Activated naive CD4-positive, alpha-beta T cell (primary cell): ENCODE measurements at places on chromosomes 13 and 19.

DNA sequence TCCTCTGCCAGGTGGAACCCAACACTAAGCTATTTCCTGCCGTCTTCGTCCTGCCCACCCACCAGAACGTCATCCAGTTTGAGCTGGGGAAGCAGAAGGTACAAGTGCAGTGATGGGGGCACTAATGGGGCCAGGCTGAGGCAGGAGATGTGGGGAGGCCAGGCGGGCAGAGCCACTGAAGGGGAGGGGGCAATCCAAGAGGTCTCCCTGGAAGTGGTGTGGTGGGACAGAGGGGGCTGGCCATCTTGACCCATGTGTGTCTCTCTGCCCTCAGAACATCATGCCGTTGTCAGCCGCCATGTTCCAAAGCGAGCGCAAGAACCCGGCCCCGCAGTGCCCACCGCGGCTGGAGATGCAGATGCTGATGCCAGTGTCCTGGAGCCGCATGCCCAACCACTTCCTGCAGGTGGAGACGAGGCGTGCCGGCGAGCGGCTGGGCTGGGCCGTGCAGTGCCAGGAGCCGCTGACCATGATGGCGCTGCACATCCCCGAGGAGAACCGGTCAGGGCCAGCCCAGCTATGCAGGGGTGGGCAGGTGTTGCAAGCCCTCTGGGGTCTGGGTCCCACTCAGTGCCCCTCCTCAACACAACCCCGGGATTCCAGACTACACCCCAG is 49.6 kb downstream of the RYR1 start:
- DNase-seq: no peak

DNA sequence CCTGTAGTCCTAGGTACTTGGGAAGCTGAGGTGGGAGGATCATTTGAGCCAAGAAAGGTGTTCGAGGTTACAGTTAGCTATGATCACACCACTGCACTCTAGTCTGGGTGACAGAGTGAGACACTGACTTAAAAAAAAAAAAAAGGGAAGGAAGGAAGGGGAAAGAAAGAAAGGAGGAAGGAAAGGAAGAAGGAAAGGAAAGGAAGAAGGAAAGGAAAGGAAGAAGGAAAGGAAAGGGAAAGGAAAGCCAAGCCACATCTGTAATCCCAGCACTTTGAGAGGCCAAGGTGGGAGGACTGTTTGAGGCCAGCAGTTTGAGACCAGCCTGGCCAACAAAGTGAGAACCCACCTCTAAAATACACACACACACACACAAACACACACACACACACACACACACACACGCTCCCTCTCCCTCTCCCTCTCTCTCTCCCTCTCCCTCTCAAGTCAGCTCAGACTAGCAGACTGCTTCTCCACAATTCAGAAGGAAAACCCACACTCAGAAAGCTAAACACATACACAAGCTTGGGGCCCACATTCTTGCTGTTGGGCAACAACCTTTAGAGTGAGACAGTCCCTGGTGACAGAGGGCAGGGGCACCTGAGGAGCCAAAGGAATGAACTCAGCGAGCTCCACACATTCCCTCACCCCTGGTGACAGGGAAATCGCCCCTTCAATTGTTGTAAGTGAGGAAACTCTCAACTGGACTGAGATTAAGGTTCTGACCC is 2.7 kb downstream of the ZNF709 start:
- no peak for DNase-seq

- no peak for DNase-seq
Measured at GRCh38 chr13:35278917-35279316, 197.6 kb downstream of the MAB21L1 start.

DNA sequence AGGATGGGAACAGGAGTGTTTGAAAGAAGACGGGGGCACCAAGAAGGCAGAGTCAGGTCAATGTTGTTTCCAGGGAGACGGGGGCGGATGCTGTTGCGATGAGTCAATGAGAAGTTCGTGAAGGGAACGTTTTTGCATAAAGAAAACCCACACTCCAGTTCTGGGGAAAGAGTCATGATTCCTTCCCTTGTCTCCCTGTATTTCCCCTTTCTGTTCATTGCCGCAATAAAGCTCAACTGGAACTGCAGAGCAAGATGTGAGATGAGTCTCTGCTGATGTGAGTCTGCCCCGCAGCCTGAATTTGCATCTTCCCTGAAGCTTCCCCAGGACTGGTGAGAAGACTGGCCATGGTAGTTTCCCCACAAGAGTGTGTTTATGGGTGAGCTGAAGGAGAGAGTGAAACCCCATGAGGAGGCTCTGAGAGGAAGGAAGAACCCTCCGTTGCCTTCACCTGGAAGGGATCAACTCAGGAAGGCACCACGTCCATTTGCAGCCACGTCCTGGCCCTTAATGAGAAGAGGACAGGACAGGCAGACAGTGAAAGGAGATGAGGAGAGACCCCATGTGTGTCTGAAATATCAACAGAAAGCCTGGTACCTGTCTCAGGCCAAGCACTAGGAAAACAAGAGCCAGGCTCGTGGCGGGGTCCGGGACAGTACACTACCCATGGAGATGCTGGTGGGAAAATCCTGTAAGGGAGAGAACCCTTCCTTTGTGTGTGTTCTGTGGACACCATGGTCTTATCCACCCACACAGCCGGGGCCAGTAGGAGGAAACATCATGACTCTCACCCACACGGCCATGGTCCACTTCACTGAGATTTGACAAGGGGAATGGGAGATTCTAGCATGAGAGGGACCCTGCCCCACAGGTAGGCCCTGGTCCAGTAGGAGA is 13.7 kb downstream of the LILRA1 start:
- DNase-seq: no peak

- no peak for DNase-seq
Measured at GRCh38 chr13:74969419-74969818, 512.5 kb downstream of the TBC1D4 start.

- no peak for DNase-seq
Measured at GRCh38 chr19:34603003-34603402, 74.0 kb downstream of the SCGB2B2 start.

DNA sequence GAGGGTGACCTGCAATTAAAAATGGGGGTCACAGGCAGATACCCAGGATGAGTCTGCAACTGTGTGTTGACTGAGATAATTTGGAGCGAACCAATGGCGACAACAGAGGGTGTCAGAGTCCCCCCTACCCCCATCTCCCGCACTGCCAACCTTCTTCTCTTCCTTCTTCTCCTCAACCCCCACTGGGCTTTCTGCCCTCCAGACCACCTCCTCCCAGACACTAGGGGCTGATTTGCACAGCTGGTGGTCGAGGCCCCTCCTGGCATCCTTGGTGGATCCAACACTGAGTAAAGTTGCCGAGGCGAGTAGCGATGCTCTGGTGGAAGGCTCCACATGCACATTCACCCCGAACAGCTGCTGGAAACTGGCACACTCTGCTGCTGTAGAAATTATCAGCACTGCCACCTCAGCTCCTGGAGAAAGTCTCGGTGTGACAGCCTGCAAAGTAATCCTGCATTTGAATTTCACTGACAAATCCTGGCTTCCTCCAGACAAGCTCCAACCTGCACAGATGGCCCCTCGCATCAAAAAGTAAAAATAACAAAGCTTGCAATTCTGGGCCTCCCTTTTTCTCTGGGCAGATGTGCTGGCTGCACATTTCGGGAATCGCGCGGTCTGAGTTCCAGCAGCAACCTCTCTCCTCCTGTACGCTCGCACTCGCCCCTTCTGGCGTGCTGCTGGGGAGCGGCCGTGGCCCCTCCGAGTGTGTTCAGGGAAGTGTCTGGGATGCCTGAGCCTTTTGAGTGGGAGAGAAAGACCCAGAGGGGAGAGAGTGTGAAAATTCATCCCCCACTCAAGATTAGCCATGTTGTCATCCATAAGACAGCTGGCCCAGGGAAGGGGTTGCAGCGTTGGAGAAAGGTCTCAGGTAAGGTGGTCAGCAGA is 28.5 kb downstream of the CCNE1 start:
- no peak for DNase-seq
